ENCODE measurements at places on chromosomes 3 and 15.

DNA sequence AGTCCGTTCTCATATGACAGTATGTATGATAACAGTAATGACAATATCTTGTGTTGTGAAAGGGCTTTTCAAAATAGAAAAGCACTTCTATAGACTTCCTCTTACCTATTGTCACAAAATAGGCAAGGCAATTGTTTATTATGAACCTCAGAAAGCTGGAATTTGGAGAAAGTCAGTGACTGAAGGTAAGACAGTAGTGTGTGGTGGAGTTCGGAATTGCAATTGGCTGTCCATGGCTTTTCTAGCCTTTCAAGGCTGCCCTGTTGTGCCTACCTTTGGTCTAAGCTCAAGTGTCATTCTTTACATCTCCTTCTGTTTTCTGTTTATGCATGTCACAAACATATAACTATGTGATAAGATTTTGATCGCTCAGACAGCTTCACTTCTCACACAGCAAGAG lies 219.3 kb upstream of the NR2E3 start:
- no peak for DNase-seq

DNA sequence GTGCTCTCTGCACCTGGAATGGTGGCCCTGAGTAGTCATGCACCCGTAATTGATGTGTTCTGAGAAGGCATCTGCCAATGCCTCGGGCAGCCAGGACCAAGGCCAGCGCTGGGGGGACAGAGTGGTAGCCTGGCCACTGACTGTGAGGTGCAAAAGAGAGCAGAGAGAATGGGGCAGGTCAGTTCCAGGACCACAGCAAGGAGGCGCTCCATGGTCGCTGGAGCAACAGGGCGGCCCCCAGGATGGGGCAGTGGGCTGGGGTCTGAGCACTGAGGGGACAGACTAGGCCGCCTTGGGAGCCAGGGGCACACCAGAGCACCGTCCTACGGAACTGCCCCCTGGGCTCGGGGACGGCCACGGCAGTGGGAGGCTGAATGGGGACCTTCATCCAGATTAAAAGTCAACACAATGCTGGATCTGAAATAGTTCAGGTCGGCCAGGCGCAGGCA lies 48.3 kb upstream of the IQSEC1 start:
- no peak for DNase-seq

DNA sequence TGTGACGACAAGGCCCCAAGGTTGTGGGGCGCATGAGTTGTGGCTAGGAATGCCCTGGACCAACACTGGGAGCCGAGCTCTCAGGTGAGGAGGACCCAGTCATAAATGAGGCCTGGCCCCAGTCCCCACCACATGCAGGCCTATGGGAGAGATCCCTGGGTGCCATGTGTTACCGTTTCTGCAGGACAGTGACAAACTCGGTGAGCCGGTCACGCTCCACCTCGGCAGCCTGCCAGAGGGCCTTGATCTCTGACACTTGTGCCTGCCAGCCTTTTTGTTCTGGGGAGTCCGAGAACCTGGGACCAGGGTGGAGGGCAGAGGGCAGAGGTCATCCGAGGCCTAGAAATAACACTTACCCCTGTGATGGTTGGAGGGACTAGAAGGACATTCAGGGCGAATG lies 27.7 kb upstream of the HHATL start:
- DNase-seq = no peak

- no peak for DNase-seq
Observed at GRCh38 chr3:42288385-42288784, 22.4 kb upstream of the CCK start.

DNA sequence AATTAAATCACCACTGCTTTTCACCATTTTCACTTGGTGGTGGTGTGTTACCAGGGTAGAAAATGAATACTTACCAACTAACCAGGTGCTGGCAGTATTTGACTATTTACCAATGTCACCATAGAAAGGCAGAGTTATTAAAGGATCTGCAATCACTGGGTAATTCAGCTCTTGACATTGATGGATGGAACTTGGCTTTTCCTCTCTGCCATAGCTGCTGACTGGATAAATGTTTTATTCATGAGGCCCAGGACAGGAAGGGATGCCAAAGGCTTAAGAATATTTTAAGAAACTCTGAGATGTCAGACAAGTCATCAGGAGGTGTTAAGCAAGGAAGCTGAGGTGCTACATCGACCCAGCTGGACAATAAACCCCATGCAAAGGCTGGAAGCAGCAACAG lies 495.5 kb upstream of the CFAP20DC start:
- no peak for DNase-seq

DNA sequence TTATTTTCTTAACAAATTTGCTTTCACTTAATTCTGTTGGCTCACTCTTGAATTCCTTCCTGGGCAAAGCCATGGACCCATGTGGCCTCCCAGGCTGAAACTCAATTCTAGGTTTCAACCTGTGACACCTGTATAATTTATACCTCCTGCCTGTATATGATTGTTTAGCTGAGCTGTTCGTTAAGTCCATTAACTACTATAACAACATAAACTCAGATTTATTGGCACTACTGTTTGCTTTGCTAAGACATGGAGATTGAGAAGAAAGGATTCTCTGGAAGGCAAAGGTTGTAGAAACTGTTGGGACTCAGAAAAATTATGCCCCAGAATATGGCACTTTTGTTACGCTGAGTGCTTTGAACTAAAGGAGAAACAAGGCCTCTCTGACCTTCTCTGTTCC lies 26.7 kb upstream of the CCDC50 start:
- no peak for DNase-seq

- no peak for DNase-seq
Observed at GRCh38 chr3:183178833-183179549, 16.5 kb upstream of the LAMP3 start.

GRCh38 chr15:62753518-62754221 lies 288.9 kb upstream of the TPM1 start:
- DNase-seq = no peak

DNA sequence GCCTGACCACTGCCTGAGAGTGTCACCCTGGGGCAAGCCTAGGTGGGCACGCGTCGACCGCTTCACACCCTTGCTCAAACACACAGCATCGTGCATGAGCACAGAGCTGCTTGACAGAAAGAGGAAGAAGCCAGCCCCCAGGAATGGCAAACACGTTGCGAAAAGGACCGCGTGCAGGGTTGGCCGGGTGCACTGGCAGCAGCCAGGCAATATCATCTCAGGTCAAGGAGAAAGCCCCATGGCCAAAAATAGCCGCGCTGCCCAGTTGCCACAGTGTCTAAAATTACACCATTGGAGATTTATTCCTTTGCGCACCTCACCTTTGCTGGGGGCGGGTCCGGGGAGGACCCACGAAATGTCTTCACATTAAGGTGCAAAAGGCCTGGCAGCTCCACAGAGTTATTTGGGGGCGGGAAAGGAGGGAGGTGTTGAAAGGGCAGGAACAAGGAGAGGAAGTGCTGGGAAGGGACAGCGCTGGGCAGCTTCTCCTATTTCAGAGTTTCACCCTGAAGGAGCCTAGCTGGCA lies 44.7 kb upstream of the NR2F2 start:
- DNase-seq = no peak

- no peak for DNase-seq
Observed at GRCh38 chr3:196219970-196220311, 3.6 kb downstream of the SLC51A start.
